Adipose tissue (tissue), 3 donors: ENCODE measurements at places on chromosomes 1 and 21. TPM values are rescaled to one million over a fixed set of nuclear protein-coding genes. Genes with fewer than 3 reads are reported as not detected.

Gene SH2D1B
- polyA plus RNA-seq: 0.09 TPM

Gene EIF2D
- polyA plus RNA-seq: 57.5 TPM

Gene SPRR2E
- not detected for polyA plus RNA-seq

Gene EVI5
- polyA plus RNA-seq: 5.8 TPM

Gene TP73
- 0.01 TPM for polyA plus RNA-seq

Gene FAM20B
- polyA plus RNA-seq: 15.5 TPM

Gene LRRC39
- 1.0 TPM for polyA plus RNA-seq

Gene PDC
- polyA plus RNA-seq: not detected

Gene MAP3K21
- 0.22 TPM for polyA plus RNA-seq

Gene MAEL
- polyA plus RNA-seq: not detected

Gene ELAVL4
- polyA plus RNA-seq: 0.12 TPM

Gene OMA1
- 10.2 TPM for polyA plus RNA-seq

Gene PBX1
- polyA plus RNA-seq: 24.1 TPM

Gene UBXN11
- polyA plus RNA-seq: 19.1 TPM

Gene CACNA1S
- polyA plus RNA-seq: not detected

Gene PGLYRP4
- polyA plus RNA-seq: not detected

Gene OR2L8
- polyA plus RNA-seq: not detected

Gene CLCNKA
- polyA plus RNA-seq: 0.22 TPM

Gene FTCD
- polyA plus RNA-seq: 0.38 TPM

Gene CCDC30
- polyA plus RNA-seq: 1.4 TPM

Gene RNU1-3
- not detected for polyA plus RNA-seq

Gene MNDA
- 1.1 TPM for polyA plus RNA-seq

Gene ABCG1
- 11.2 TPM for polyA plus RNA-seq

Gene COL8A2
- 1.2 TPM for polyA plus RNA-seq

Gene AMPD1
- polyA plus RNA-seq: not detected

Gene CFHR1
- not detected for polyA plus RNA-seq
